ENCODE measurements at places on chromosomes 12 and 14. TPM values are rescaled to one million over a fixed set of nuclear protein-coding genes. Genes with fewer than 3 reads are reported as not detected.

- H3K4me3 ChIP-seq, result peak overlapping the region; percentile 73
- H3K27me3 ChIP-seq, result no peaks in the 10 kb centered on the region
- peaks cover 65% of the 10 kb centered on the region for H3K4me1 ChIP-seq
- no peak for DNase-seq
- H3K27ac ChIP-seq, result peak overlapping the region; percentile 81
Observed at GRCh38 chr14:69650948-69651369, 39.6 kb downstream of the SUSD6 start.

DNA sequence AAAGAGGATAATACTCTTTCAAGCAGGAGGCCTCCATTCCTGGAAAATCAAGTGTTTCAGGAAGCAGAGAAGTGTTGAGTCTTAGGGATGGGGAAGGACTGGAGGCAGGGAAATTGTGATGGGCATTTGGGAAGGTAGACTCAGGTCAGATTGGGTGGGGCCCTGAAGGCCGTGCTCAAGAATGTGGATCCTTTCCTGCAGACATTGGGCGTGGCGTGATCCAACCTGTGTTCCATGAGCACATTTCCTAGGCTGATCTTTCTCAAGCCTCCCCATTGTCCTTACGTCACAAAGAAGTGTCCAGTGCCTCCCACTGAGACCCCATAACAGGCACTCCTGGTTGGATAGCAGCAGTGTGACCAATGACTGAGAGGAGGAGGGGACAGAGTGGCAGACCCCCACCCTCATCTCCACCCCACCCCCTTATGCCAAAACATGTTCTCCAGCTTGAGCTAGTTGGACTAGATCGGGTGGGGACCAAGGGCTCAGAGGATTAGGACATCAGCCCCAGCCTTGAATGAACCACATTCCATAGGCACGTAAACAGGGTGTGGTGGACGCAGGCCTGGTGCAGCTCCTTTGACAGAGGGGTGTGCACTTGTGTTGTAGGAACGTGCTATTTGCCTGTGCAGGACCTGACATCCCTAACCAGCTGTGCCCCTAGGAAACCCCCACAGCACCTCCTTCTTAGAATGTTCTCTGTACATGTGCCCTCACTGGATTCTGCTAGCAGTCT, 76.8 kb downstream of the TTC9 start:
- DNase-seq, result no peak
- no peaks in the 10 kb centered on the region for H3K36me3 ChIP-seq
- no peaks in the 10 kb centered on the region for H3K27me3 ChIP-seq
- H3K4me3 ChIP-seq, result no peak overlapping the region
- H3K27ac ChIP-seq, result peak overlapping the region; percentile 96

- peaks cover 30% of the 10 kb centered on the region for H3K4me1 ChIP-seq
- no peak for DNase-seq
- no peak overlapping the region for H3K4me3 ChIP-seq
- H3K36me3 ChIP-seq, result peaks cover 7% of the 10 kb centered on the region
- H3K27ac ChIP-seq, result no peak overlapping the region
Observed at GRCh38 chr14:99467336-99468078, 13.2 kb downstream of the SETD3 start.

DNA sequence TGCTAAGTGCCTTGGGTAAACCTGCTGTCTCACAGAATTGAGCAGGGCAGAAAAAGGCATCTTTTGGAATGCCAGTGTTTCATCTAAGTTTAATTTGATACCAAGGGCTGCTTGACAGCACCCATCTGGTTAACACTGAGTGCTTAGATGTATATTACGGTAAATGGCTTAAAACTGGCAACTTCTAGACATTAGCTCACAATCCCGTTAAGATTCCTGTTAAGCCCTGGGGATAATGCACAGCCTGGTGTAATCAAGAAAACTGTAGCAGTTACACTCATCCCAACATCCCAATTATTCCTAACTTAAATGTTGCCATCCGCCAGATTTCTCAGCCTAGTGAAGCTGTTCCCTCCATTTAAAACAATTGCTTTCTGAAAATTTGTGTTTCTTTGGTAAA, 29.9 kb downstream of the PPFIBP1 start:
- peaks cover 32% of the 10 kb centered on the region for H3K36me3 ChIP-seq
- H3K4me3 ChIP-seq, result no peak overlapping the region
- H3K27ac ChIP-seq, result peak overlapping the region; percentile 85
- peaks cover 50% of the 10 kb centered on the region for H3K4me1 ChIP-seq
- DNase-seq, result no peak
- no peaks in the 10 kb centered on the region for H3K27me3 ChIP-seq

The POTEM gene
- total RNA-seq, result not detected

GRCh38 chr12:115303723-115304309, 619.8 kb upstream of the TBX3 start:
- H3K4me3 ChIP-seq, result no peak overlapping the region
- H3K36me3 ChIP-seq, result peaks cover 5% of the 10 kb centered on the region
- peaks cover 2% of the 10 kb centered on the region for H3K27me3 ChIP-seq
- no peak for DNase-seq
- peaks cover 42% of the 10 kb centered on the region for H3K4me1 ChIP-seq

DNA sequence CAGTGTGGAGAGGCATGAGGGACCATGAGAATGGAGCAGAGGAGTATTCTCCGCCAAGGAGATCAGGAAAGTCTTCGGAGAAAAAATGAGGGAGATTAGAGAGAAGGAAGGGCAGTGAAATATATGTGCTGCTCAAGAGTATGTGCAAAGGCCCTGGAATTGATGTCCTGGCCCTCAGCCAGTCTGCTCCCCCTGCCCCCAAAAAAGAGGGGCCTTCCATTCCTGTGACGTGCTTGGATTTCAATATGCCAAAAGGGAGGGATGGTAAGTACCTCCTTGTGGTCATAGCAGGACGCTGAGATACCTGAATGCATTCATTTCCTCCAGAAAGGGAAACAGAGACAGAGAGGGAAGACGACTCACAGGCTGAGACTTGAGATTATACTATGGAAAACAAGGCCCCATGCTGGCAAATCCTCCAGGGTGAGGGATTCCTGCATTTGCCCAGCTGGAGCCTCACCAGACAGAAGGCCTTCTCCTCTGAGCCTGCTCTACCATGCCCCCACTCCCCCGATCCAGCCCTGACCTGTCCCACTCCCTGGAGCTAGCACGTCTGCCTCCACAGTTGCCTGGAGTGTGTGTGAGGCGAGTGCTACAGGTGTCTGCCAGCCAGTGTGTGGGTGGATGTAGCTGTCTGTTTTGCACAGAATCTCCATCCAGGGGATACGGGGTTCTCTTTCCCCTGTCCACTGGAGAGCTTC, 3.9 kb upstream of the RARG start:
- peaks cover 3% of the 10 kb centered on the region for H3K27me3 ChIP-seq
- H3K4me1 ChIP-seq, result peaks cover 31% of the 10 kb centered on the region
- no peak for DNase-seq
- peak overlapping the region; percentile 26 for H3K27ac ChIP-seq
- H3K4me3 ChIP-seq, result peak overlapping the region; percentile 31
- no peaks in the 10 kb centered on the region for H3K36me3 ChIP-seq

GRCh38 chr12:129373746-129374145, 520.5 kb downstream of the GLT1D1 start:
- no peaks in the 10 kb centered on the region for H3K36me3 ChIP-seq
- no peak overlapping the region for H3K27ac ChIP-seq
- H3K4me3 ChIP-seq, result no peak overlapping the region
- no peaks in the 10 kb centered on the region for H3K4me1 ChIP-seq
- no peak for DNase-seq

The EGLN3 gene
- 13.2 TPM for total RNA-seq

The SLC38A4 gene
- total RNA-seq, result 14.4 TPM

DNA sequence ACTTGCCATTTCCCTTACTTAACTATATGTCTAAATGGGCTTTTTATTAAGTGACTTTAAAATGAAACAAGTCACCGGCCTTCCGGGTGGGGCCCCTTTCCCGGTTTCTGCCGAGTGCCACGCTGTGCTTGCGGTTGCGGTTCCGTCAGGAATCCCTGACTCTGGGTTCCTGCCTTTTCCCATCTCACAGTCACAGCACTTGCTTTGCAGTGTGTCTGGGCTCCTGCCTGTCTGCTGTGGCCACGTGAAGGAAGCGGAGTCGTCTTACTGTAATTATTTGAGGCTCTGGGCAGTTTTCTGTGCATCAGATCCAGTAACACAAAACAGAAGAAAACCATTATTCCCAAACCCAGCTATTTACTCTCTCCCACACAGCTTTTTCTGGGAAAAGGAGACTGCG, 44.0 kb upstream of the FRMD6 start:
- peak; percentile 70 for DNase-seq
- H3K36me3 ChIP-seq, result no peaks in the 10 kb centered on the region
- H3K27me3 ChIP-seq, result peaks cover 9% of the 10 kb centered on the region

The PRPH gene
- 7.3 TPM for total RNA-seq

- no peaks in the 10 kb centered on the region for H3K4me1 ChIP-seq
- H3K27ac ChIP-seq, result peak overlapping the region; percentile 92
- no peaks in the 10 kb centered on the region for H3K27me3 ChIP-seq
- peaks cover 14% of the 10 kb centered on the region for H3K36me3 ChIP-seq
- H3K4me3 ChIP-seq, result peak overlapping the region; percentile 96
Observed at GRCh38 chr12:27012982-27013255, 1.3 kb downstream of the TM7SF3 start.

DNA sequence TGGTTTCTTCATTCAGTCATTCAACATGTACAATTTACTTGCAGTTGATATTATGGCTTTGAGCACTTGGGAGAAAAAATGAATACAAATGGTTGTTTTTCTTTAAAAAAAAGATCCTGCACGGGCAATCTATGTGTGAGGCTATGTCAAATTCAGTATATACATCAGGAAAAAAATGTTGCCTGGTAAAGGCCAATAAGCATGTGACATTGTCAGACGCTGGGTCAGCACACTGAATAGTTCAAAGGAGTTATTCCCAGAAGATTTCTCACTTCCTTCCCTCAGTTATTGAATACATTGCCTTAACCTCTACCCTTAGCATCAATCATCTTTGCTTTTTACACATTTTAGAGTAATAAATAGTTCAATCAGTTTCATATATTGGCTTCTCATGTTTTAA, 319.2 kb downstream of the NUAK1 start:
- no peak overlapping the region for H3K4me3 ChIP-seq
- DNase-seq, result no peak
- H3K36me3 ChIP-seq, result no peaks in the 10 kb centered on the region

The C12orf56 gene
- not detected for total RNA-seq

DNA sequence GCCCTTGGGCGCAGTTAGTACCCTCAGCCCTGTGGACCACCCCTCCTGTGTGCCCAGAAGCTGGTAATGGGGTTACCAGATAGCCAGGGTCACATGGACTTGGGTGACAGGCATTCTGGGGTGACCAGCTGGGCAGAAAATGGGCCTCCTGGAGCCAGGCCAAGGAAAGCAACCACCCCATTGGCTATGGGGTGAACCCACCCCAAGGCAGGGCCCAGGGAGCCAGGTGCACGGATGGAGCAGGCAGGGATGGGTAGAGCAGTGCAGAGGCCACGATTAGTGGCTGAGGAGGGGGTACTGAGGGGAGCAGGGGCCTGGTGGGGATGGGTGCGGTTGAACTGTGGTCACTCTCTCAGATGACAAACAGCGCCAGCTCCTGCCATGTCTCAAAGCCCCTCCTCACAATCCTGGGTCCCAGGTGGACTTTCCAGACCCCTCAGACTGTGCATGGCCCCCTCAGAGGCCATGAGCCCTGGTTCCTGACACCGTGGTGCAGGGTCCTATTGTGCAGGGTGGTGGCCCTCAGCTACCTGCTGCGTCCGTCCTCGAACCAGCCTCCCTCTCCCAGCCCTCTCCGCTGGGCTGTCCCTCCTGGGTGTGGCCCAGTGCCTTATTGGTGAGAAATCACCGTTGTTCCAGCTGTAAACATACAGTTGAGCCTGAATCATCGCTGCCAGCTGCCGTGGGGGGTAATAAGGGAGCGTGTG, 23.4 kb upstream of the BEGAIN start:
- no peak overlapping the region for H3K27ac ChIP-seq
- DNase-seq, result no peak
- H3K4me1 ChIP-seq, result peaks cover 12% of the 10 kb centered on the region
- no peak overlapping the region for H3K4me3 ChIP-seq

- H3K4me3 ChIP-seq, result no peak overlapping the region
- H3K36me3 ChIP-seq, result no peaks in the 10 kb centered on the region
- no peak overlapping the region for H3K27ac ChIP-seq
- H3K27me3 ChIP-seq, result no peaks in the 10 kb centered on the region
- H3K4me1 ChIP-seq, result no peaks in the 10 kb centered on the region
Observed at GRCh38 chr14:105155681-105156413, 12.7 kb downstream of the JAG2 start.

DNA sequence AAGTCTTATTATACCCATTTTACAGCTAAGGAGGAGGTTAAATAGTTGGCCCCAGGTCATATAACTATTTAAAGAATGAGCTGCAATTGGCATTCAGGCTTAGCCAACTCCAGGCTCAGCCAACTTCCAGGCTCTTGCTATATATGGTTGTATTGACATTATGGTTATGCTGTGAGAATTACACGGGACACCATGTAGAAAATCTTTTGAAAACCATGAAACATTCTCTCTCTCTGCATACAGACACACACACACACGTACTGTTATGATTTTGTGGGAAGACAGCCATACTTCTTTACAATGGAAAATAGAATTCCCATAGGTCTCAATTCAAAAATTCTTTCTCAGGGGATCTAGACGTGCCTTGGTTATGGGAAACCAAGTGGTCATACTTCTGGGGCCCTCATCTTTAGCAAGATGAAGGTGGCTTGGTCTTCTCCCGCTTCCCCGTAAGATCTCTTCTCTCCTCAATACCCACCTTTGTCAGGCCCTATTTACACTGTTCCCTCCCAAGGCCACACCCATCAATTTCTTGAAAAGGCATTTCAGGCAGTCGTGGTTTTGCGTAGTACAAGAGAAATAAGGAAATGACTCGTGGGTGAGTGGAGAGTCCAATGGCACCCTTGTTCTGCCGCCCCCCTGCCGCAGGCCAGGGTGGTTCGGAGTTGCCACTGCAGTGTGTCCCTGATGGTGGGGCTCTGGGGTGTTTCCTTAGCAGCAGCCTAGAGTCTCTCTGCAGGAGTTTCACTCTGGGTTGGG, 10.0 kb upstream of the GPRC5A start:
- H3K4me3 ChIP-seq, result peak overlapping the region; percentile 9
- peak overlapping the region; percentile 92 for H3K27ac ChIP-seq
- H3K27me3 ChIP-seq, result peaks cover 6% of the 10 kb centered on the region
- no peak for DNase-seq
- H3K36me3 ChIP-seq, result peaks cover 21% of the 10 kb centered on the region

GRCh38 chr12:4118017-4118510, 155.5 kb upstream of the CCND2 start:
- peaks cover 10% of the 10 kb centered on the region for H3K4me1 ChIP-seq
- no peak overlapping the region for H3K27ac ChIP-seq
- no peak overlapping the region for H3K4me3 ChIP-seq
- H3K36me3 ChIP-seq, result no peaks in the 10 kb centered on the region
- DNase-seq, result no peak
- peaks cover 47% of the 10 kb centered on the region for H3K27me3 ChIP-seq

GRCh38 chr12:14417715-14418114, 52.2 kb downstream of the ATF7IP start:
- H3K27me3 ChIP-seq, result no peaks in the 10 kb centered on the region
- peaks cover 42% of the 10 kb centered on the region for H3K36me3 ChIP-seq
- peak overlapping the region; percentile 90 for H3K4me3 ChIP-seq
- no peak for DNase-seq
- H3K27ac ChIP-seq, result peak overlapping the region; percentile 93
- peaks cover 14% of the 10 kb centered on the region for H3K4me1 ChIP-seq

All from type B pancreatic cell (in vitro differentiated cells).